Hematopoietic multipotent progenitor cell treated with erythropoietin and hydrocortisone succinate and interleukin-3 and kit ligand, for 17 days (in vitro differentiated cells): ENCODE measurements at places on chromosomes 11 and 22.

DNA sequence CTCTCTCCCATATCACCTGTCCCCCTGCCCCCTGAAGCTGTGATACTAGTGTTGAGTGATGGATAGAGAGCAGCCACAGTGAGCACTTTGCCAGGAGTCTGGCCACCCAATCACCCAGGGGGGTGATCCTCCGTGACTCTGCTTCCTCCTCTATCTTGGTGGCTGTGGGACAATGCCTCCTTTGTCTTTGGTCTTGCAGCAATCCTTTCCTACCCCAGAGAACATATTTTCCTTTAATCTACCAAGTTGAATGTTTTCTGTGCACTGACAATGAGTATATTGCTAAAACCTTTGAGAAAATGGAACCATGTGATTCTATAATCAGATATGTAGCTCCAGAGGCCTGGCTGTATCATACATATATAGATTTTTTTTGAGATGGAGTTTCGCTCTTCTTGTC is 58.1 kb upstream of the HEPHL1 start:
- DNase-seq = no peak

DNA sequence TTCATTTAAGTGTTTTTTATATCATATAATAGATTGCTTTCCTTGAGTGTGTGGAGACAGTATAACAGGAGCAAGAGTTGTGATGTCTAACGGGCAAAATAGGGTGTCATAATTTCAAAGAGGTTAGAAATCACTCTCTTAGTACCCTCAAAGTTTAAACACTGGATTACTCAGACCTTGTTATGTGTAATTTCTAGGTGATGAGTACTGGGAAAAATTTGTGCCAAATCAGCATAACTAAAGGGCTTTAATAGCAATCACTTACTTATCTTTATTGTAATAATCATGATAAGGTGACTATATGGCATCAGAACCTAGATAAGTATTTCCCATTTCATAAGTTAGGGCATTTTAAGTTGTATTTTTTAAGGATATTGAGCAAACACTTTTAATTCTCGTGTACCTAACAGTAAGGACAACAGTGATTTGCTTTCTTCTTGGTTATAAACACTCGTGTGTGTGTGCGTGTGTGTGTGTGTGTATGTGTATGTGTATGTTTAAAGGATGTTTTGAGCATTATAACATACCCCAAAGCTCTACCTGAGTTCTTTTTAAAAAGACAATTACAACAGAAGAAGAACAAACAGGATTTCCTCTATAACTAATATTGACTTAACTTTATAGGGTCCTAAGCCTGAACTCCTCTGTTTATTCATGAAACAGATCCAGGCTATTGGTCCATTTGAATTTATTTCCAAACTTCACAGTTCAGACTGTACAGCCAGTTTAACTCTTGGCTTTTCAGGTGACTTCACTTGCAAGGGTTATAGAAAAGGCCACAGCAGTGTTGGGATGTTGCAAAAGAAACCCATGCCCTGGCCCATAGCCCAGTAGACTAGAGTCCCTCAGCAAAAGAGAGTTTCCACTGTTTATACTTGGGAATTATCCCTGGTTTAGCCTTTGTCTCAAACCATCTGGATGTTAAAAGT is 23.7 kb upstream of the PDE3B start:
- no peak for DNase-seq

DNA sequence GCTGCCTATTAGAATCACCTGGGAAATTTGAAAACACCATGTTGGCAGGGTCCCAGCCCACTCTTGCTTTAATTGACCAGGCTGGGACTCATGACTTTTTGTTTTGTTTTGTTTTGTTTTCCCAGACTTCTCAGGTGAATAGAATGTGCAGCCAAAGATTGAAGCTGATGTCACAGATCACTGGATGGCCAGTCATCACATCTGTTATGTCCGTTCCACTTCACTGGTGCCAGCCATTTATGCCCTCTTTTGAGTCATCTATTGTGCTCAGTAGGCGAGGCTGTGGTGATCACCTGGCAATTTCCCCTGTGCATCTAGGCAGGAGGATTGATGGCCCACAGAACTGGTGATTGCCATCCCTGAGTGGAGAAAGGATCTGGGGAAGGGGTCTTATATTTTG is 297.3 kb downstream of the INSC start:
- DNase-seq = no peak

DNA sequence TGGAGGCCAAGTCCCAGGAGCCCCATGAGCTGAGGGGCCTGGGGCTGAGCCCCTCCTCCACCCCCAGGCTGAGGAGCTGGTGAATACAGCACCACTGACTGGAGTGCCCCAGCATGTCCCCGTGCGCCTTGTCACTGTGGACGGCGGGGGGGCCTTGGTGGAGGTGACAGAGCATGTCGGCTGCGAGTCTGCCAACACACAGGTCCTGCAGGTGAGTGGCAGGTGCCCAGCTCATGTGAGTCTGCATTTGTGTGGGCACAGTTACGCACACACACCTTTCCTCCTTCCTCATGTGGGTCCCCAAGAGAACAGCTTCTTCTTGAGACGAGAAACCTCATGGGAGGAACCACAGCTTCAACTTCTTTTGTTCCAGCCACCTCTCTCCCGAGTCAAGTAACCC is 7.7 kb downstream of the TMEM132A start:
- no peak for DNase-seq

- DNase-seq = no peak
These were observed 4.7 kb downstream of the BET1L start for GRCh38 chr11:202490-202889.

DNA sequence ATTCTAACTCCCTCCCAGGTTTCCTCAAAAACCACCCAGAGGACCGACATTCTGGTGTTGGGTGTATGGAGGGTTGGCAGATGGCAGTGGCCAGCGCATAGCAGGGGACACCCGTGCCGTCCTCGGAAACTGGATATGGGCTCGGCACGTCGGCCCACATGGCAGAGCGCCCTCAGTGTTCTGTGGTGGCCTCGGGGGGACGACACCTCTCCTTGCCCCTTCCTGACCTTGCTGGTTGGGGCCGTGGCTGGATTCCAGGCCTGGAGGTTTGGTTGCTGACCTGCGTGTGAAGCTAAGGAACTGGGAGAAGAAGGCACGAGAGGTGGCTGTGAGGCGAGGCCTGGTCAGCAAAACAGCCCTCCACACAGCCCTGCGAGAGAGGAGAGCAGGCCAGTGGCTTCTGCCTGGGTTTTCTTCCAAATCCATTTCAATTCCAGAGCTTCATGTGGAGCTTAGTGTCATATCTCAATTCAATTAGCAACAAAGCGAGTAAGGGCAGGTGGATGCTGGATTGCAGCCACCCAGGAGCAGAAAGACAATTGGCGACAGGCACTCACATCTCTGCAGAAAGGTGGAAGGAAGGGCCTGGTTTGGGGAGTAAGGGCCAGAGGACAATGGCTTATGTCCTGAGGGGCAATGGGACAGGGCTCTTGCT is 478.4 kb downstream of the BRD1 start:
- no peak for DNase-seq

- no peak for DNase-seq
These were observed 14.2 kb downstream of the RANGAP1 start for GRCh38 chr22:41271787-41272186.

GRCh38 chr11:105968021-105968697 is 53.9 kb downstream of the MSANTD4 start:
- DNase-seq = no peak

DNA sequence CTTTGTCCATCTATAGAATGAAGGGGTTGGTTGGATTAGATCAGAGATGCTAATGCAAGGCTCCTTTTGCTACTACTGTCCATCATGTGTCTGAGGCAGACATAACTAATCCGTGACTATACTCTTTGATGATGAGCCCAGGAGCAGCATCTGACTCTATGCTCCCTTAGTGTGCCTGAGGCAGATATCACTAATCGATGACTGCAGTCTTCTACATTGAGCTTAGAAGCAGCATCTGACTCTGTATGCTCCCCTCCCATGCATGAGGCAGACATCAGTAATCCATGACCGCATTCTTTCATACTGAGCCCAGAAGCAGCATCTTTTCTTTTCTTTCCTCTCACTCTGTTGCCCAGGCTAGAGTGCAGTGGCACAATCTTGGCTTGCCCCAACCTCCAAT is 4.2 kb downstream of the TCN2 start:
- DNase-seq = no peak
